GM04504 (cell line): ENCODE measurements at places on chromosomes 12 and 14.
A peak's percentile ranks its signal among the peaks of the same experiment; 100 is the strongest.

- DNase-seq = no peak
Measured at GRCh38 chr14:103141117-103141796, 18.0 kb downstream of the TNFAIP2 start.

DNA sequence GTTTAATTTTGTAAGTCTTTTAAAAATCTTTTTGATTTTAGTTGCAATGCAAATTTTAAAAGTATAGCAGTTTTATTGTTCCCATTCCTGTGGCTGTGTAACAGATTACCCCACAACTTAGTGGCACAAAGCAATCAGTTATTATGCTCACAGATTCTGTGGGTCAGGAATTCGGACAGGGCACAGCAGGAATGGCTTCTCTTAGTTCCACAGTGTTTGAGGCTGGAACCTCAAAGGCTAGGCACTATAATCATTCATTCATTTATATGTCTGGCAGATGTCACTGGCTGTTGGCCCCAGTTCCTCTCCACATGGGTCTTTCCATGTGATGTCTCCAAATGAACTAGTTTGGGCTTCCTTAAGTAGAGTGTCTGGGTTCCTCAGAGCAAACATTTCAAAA is 193.3 kb downstream of the RAD51B start:
- DNase-seq = no peak

DNA sequence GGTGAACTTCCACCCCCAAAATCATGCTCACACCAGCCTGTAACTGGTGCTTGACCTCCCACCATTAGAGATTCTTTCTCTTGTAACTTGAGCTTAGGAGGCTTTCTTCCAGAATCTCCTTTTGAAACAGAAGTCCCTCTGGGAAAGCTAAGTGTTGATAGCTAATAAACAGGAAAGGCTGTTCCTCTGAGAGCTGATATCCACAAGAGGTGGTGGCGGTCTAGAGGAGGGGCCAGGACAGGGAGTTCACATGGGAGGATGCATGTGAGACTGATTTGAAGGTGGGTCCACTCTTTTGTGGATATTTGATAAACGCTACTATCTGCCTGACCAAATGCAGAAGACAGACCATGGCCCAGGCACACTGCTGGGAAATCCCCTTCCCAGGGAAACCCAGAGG is 10.2 kb upstream of the PRMT8 start:
- no peak for DNase-seq

GRCh38 chr14:66563731-66564130 is 55.8 kb downstream of the GPHN start:
- DNase-seq = no peak

DNA sequence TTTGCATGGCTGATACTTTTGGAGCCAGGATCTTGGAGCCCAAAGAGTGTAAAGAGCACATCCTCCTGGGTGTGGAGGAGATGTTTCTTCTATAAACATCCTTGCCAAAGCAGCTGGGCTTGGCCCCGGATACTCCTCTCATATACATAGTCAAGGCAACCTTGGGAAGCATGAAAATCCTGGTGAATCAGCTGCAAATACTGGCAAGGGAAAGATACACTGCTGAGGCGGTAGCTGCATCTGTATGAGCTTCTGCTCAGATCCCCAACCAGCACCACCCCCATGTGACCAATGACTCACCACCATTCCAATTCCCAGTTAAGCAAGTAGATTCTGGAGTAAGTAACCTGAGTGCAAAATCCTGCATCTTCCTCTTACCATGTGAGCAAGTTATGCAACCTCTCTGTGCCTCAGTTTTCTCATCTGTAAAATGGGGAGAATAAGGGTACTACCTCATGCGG is 567.4 kb downstream of the MED13L start:
- DNase-seq = peak; percentile 68

DNA sequence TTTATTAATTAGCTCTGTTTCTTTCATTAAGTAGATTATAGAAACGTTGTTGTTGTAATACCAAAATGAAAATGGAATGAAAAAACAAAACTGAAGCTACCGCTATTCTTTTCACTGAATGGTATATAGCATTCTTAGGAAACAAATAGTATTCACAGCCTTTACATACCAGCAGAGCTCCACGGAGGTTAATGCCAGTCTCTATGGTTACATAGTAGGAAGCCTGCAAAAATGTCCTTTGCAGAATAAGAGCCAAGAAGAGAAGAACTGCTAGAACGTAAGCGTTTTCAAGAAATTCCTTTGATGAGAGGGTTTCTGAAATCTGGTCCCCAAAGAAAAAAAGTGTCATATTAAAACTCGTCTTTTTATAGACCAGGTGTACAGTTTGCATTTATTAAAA is 30.6 kb downstream of the ABCC9 start:
- DNase-seq = no peak

- no peak for DNase-seq
Measured at GRCh38 chr12:124756166-124756565, 107.5 kb downstream of the SCARB1 start.

DNA sequence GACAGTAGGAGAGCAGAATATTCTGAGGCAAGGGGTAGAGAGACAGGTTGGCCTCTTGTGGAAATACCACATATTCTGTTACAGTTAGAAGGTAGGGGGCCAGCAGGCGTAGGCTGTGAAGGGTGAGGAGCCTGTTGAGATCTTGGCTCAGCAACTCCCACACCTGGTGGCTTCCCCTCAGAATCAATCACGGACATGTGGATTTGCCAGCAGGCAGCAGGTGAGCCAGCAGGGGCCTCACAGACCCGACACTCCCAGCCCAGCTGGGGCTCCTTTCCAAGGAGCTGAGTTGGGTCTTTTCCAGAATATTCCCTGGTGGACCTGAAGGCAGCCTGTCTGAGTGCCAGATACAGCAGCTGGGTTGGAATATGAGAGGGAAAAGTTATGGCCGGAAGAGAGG is 150.0 kb upstream of the CRY1 start:
- no peak for DNase-seq

DNA sequence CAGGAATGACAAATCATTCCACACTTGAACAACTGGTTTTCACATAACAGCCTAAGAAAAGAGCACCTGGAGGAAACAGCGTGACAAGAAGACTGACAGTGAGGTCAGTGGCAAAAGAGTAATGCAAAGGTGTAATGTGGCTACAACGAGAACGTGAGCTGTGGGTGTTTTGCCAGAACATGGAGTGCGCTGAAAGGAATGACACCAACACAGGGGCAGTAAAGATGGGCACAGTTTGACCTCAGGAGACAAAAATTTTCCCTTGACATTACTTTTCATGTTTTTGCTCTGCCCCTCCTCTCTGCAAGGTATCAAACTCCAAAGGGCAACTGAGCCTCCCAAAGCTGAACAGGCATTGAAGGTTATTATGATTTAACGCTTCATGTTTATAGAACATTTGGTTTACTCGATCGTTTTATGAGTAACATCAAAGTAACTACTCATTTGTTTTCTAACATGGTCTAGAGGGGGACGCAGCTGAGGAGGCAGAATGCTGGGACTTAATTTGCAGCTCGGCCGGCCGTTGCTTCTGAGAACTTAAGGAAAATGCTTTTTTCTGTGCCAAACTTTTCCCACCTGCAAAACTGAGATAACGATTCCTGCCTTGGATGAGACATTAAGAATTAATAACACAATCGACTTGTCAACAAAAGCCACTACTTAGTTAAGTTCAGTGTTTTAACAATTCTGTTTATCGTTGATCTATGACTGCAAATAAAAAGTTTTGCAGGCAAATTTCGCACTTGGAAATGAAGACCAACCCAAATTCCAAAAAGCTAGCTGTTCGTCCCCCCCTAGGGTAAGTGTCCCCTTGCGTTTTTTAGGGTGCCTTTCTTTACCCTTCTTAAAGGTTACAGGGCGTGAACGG is 954 bp downstream of the HAUS4 start:
- DNase-seq = no peak

DNA sequence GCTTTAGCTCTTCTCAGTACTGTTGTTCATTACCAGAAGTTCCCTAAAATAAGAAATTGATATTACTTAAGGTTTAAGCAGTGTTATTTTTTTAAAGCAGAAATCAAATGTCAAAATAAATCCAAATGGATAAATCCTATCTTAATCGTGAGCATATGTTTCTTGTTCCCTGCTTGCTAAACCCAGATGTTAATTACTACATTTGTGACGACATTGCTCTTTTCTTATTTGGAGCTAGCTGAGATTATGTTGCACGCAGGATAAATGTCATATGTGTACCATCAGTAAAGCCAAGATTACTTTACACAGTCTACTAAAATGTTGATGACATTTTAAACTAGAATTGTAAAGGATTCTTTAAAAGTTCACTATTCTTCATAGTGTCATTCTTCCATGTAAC is 157.5 kb downstream of the PLCZ1 start:
- DNase-seq = peak; percentile 30

- no peak for DNase-seq
Measured at GRCh38 chr14:80315681-80316080, 104.4 kb upstream of the DIO2 start.

GRCh38 chr12:100987552-100988521 is 193.3 kb downstream of the ANO4 start:
- DNase-seq = peak; percentile 38

- DNase-seq = no peak
Measured at GRCh38 chr12:3655328-3655900, 97.5 kb downstream of the CRACR2A start.

DNA sequence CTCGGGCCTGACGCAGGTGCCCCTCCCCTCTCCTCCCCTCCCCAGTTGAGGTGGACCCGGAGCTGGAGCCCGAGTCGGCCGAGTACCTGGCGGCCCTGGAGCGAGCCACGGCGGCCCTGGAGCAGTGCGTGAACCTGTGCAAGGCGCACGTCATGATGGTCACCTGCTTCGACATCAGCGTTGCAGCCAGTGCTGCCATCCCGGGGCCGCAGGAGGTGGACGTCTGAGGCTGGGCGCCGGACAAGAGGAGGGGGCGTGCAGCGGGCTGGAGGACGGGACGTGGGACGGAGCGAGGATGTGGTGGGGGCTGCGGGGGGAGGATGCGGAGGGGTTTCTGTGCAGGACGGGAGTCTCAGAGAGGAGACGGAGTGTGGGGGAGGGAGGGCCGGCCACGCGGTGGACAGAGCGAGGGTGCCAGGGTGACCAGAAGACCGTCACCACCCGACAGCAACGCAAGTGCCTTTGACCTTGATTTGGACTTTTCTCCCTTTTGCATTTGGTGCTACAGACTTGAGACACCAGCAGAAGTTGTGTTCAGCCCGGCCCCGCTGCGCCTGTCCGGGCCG is 41.3 kb downstream of the KIF26A start:
- DNase-seq = no peak

DNA sequence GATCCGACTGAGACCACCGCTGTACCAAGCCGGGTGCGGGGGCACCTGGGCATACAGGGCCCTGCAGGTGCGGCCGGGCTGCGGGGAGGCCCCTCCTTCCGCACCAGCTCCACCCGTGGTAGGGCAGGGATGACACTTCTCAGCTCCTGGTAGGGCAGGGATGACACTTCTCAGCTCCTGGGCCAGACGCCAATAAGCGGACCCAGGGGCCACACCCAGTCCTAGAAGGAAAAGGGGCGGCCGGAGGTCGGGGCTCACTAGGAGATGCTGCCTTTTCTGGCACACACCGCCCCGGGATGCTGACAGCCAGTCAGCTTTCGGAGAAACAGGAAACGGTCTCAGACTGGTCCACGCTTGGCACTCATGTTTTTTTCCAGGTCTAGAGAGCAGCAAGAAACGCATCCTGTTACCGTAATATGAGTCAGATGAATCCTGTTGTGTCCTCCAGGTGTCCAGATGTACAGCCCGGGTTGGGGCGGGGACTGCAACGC is 34.8 kb downstream of the NFKBIA start:
- no peak for DNase-seq

- no peak for DNase-seq
Measured at GRCh38 chr12:26135571-26135970, 10.7 kb upstream of the BHLHE41 start.

- no peak for DNase-seq
Measured at GRCh38 chr14:75578786-75579337, 442 bp downstream of the FLVCR2 start.

GRCh38 chr14:101250336-101250947 is 310.9 kb upstream of the DIO3 start:
- DNase-seq = no peak

DNA sequence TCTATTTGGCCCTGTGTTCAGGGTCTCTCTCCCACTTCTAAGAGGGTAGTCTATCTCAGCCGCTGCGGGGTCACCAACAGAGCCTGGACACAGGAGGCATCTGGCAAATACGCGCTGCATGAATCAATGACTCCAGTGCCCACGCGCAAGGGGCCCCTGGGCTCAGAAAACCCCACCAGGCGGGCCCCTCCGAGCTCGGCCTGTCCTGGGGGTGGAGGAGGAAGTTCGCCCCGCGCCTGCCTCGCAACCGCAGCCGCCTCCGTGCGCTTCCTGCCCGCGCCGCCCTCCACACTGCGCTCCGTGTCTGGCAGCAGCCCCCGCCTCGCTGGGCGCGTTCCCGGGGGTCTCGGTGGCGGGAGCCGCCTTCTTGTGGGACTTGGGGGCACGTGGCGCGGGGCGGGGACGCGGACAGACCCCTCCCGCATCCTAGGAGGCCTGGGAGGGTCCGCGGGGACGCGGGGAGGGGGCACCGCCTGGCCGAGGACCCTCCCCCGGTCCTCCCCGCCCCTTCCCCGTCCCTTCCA is 811 bp upstream of the FBRSL1 start:
- no peak for DNase-seq

- no peak for DNase-seq
Measured at GRCh38 chr12:62618930-62619329, 152.3 kb downstream of the MON2 start.

GRCh38 chr14:92463141-92463540 is 50.4 kb upstream of the RIN3 start:
- DNase-seq = no peak

DNA sequence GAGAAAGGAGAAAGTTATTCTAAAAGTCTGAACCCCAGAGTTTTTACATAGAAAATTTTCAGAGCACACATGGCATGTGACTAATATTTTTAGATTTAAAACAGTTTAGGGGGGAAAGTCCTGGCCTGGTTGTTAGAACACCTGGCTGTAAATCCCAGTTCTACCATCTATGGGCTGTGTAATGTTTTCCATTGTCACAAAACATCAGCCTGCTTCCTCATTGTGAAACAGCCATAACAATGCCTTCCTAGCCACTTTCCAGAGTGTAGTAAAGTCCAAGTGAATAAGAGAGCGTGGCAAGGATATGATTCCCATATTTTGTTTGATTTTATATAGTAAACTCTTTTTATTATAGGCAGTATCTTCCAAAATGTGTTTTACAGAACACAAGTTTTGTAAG is 310.0 kb upstream of the DCN start:
- DNase-seq = no peak

DNA sequence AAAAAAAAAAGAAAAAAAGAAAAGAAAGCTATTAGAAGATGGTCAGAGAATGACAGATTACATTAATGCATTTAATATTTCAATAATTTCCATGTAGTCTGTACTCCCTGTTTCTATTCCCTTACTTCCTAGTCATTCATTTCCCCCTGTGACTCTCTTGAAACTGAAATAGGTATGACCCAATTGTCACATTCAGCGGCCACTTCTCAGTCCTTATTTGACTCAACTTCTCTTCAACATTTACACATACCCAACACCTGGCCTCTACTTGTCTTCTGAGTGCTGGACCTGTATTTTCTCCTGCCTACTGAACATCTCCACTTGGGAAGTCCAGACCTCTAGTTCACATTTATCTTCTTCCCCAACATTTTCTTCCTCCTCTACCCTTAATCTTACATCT is 7.2 kb downstream of the EEA1 start:
- no peak for DNase-seq
